Smooth muscle cell of the pulmonary artery (primary cell): ENCODE measurements at places on chromosomes 6 and 20. TPM values are rescaled to one million over a fixed set of nuclear protein-coding genes. Genes with fewer than 3 reads are reported as not detected.

The ALDH5A1 gene
- total RNA-seq: 1.5 and 1.9 TPM in 2 replicates

The PRR18 gene
- not detected in 2 replicates for total RNA-seq

The ADGRF5 gene
- 5.5 and 39.0 TPM in 2 replicates for total RNA-seq

The ANKRD66 gene
- not detected in 2 replicates for total RNA-seq

The NRSN2 gene
- total RNA-seq: 30.4 and 39.2 TPM in 2 replicates

The HLA-DQB1 gene
- not detected in 2 replicates for total RNA-seq

The DNAH8 gene
- under 0.01 TPM in 1 of 2 replicates, not detected in the other for total RNA-seq

The ENPP4 gene
- 0.89 and 17.1 TPM in 2 replicates for total RNA-seq

The VSX1 gene
- not detected in 2 replicates for total RNA-seq

The VGLL2 gene
- not detected in 2 replicates for total RNA-seq

The POLR1H gene
- total RNA-seq: 12.6 and 16.2 TPM in 2 replicates

The VEGFA gene
- total RNA-seq: 623 and 855 TPM in 2 replicates

The ATRN gene
- 93.4 and 93.8 TPM in 2 replicates for total RNA-seq

The GABRR1 gene
- not detected in 2 replicates for total RNA-seq

The GID8 gene
- total RNA-seq: 29.0 and 35.4 TPM in 2 replicates

The SLC52A3 gene
- total RNA-seq: not detected in 2 replicates

The ME1 gene
- 32.6 and 34.5 TPM in 2 replicates for total RNA-seq

The DPPA5 gene
- not detected in 2 replicates for total RNA-seq

The F13A1 gene
- total RNA-seq: not detected in 2 replicates

The GUCA1A gene
- total RNA-seq: not detected in 2 replicates

The RIMS4 gene
- total RNA-seq: 0.39 and 1.3 TPM in 2 replicates

The HLA-DRB5 gene
- not detected in 2 replicates for total RNA-seq

The ZNF341 gene
- 1.6 and 2.0 TPM in 2 replicates for total RNA-seq

The BPIFB2 gene
- not detected in 2 replicates for total RNA-seq

The ATF6B gene
- total RNA-seq: 23.8 and 27.5 TPM in 2 replicates

The SLC12A5 gene
- 0.07 TPM in 1 of 2 replicates, not detected in the other for total RNA-seq
